ENCODE measurements at places on chromosomes 12 and 14. TPM values are rescaled to one million over a fixed set of nuclear protein-coding genes. Genes with fewer than 3 reads are reported as not detected.

The PARPBP gene
- 5.9 TPM for polyA plus RNA-seq

The TCP11L2 gene
- 8.5 TPM for polyA plus RNA-seq

The NFATC4 gene
- 60.4 TPM for polyA plus RNA-seq

- no peak for DNase-seq
Measured at GRCh38 chr14:65348137-65348536, 64.4 kb upstream of the FUT8 start.

DNA sequence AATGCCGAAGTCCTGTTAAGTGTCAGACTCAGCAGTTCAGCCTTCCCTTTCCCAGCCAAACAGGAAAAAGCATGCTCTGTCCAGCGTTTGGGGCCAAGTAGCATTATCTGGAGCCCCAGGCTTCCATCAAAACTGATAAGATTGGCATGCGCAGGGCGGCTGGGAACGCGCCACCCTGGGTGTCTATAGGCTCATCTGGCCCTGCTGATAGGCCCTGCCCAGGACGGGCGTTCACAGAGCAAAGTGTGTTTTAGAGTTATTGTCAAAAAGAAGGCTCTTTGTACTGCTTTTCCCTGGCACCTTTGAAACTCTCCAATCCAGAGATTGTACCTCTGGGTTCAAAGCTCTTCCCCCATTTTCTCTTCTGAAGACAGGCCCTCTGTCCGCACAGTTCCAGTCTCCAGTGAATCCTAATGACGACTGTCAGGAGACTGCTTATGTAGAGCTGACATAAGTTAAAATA is at the start of gene ART4:
TSS of gene ART4 (minus strand) at position 102 of the 463 bp plus-strand sequence. CDS start 413 bp downstream, outside the sequence.
- DNase-seq: no peak

DNA sequence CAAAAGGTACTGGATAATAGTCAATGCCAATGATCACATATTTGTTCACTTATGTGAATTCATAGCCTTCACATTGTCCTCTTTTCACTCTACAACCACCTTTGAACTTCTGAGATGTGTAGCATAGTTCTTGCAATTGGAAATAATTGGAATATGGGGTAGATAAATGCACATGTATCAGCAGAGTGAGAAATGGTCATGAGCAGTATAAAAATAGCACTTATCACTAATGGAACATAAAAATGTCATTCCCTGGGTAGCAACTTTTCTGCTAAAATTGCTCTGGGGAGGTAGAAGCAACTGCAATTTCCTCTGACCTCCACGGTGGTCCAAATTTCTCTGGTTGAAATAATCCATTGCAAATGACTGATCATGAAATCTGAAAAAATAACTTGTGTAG is 1785.7 kb upstream of the FLRT2 start:
- DNase-seq: no peak

- DNase-seq: no peak
Measured at GRCh38 chr14:103002578-103003350, 54.6 kb downstream of the CDC42BPB start.

DNA sequence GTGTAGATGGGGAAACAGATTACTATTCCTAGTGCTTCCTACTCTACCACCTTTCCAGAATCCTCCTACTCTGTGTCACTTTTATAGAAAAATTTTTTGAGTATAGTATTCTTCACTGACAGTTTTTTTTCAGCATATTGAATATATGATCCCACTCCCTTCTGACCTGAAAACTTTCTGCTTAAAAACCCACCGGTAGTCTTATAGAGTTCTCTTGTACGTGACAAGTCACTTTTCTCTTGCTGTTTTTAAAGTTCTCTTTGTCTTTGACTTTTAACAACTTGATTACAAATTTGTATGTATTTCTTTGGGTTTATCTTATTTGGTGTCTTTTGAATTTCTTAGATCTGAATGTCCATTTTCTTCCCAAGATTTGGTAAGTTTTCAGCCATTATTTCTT is 133.6 kb upstream of the SLC38A2 start:
- DNase-seq: no peak

- no peak for DNase-seq
Measured at GRCh38 chr14:82328442-82328841, 794.8 kb upstream of the SEL1L start.

GRCh38 chr14:96263347-96264199 is 7.6 kb downstream of the BDKRB1 start:
- DNase-seq: no peak

GRCh38 chr12:4482936-4483335 is 37.3 kb upstream of the FGF6 start:
- DNase-seq: no peak

GRCh38 chr12:48682927-48683326 is 889 bp upstream of the KANSL2 start:
- no peak for DNase-seq

- no peak for DNase-seq
Measured at GRCh38 chr12:26046906-26047305, 77.9 kb downstream of the BHLHE41 start.

GRCh38 chr14:31435276-31435675 is 14.9 kb upstream of the HEATR5A start:
- DNase-seq: no peak

DNA sequence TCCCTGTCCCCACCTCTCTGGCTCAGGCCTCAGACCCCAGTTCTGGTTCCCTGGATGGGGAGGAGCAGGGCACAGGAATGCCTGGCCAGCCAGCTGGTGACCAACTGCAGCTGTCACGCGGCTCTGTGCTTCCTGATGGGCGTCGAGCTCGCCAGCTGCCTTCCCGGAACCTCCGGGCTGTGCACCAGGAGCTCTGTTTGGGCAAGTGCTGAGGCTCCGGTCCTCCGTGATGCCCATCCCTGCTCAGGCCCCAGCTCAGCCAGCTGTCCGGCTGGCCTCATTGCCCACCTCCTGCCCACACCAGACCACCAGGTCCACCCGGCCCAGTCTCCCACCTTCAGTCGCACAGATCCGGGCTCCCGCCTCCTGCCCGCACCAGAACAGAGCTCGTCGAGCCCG is 4.8 kb downstream of the IFFO1 start:
- peak; percentile 82 for DNase-seq

Data from muscle of back (tissue), 13 donors.